ENCODE measurements at places on chromosomes 2 and 18.

DNA sequence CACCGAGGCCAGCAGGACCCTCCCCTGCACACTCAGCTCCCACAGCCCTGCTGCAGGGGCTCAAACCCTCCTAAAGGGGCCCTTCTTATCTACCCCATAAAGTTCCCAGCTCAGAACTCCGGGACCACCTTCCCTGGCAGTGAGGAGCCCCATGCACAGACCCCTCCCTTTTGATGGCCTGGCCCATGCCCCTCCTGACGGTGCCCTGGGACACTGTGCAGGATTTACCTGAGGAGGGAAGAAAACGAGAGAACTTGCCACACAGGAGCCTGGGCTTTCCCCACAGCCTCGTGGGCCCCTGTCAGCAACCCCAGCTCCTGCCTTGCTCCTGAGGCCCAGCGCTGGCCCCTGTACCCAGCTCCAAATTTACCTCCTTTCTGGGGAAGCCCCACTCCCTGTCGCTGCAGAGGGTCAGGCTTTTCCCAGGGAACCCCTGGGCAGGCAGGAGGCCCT, 206.3 kb upstream of the SALL3 start:
- DNase-seq: no peak

- DNase-seq: no peak
These were observed 129.5 kb downstream of the RHBDD1 start for GRCh38 chr2:226965376-226965775.

DNA sequence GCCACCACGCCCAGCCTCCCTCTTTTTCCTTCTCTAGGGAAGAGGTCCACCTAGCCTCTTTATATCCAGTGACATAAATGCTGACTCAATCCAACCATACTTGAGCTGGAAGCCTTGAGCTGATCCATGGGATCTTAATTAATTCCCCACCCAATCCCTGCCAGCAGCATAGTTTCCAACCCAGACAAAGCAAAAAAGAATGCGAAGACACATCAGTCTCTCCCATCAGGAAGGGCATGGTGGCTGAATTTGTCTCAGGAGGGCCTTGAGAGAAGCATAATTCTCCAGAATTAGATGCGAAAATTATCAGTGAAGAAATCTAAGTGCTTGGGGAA, 22.5 kb downstream of the CASP10 start:
- DNase-seq: no peak

- no peak for DNase-seq
These were observed 1256.2 kb upstream of the CRIM1 start for GRCh38 chr2:35099342-35099741.

- DNase-seq: no peak
These were observed 217.1 kb upstream of the CYRIA start for GRCh38 chr2:16882706-16883105.

GRCh38 chr2:104444392-104444791, 409.5 kb upstream of the POU3F3 start:
- no peak for DNase-seq

DNA sequence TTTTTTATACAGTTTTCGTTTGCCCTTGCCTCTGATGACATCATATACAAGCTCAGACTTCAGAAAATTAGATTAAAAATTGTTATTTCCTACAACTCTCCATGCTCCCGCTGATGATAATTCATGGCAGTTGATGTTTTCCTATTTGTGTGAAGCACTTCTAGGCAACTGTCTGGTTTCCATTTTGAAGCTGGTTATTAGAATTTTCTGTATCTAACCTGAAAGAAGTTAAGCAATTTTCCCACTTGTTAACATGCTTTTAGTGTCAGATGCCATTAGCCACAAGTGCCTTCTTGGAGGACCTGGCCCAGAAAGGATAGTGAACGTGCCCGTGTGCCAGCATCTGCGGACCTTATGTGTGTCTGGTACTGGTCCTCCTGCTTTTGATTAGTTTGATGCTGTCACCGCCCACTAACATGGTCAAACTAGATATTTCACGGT, 347.6 kb upstream of the RAB12 start:
- no peak for DNase-seq

DNA sequence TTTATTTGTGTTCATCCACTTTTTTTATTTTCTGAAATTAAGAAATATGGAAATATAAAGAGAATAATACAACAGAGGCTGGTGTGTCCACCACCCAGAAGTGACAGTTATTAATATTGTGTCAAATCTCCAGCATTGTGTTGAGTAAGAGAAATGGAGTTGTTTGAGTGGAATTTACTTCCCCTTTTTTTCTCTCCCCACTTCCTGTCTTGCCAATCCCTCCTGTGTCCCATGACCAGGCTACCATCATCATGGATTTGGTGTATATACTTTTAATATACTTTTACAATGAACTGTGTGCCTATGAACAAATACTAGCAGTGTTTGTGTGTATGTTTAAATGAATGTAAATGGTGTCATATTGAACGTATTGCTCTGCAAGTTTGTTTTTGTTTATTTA, 276.9 kb upstream of the SKOR2 start:
- DNase-seq: no peak

DNA sequence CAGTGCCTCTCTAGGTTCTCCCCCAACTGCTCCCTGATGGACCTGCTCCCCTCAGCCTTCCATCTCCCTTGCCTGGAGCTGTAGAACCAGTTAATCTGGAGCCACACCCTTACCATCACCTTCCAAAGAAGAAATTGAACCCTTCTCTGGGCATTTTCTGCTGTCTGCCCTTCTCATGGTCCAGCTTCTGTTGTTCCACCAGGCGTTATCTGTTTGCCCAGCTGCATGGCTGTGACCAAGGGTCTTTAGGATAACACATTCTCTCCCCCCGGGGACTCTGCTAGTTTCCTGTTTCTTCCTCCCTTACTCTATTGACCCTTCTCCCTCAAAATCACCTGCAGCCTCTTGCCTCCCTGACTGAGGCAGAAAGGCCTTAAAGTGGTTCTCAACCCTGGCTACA, 3.2 kb upstream of the ANKRD53 start:
- DNase-seq: no peak

DNA sequence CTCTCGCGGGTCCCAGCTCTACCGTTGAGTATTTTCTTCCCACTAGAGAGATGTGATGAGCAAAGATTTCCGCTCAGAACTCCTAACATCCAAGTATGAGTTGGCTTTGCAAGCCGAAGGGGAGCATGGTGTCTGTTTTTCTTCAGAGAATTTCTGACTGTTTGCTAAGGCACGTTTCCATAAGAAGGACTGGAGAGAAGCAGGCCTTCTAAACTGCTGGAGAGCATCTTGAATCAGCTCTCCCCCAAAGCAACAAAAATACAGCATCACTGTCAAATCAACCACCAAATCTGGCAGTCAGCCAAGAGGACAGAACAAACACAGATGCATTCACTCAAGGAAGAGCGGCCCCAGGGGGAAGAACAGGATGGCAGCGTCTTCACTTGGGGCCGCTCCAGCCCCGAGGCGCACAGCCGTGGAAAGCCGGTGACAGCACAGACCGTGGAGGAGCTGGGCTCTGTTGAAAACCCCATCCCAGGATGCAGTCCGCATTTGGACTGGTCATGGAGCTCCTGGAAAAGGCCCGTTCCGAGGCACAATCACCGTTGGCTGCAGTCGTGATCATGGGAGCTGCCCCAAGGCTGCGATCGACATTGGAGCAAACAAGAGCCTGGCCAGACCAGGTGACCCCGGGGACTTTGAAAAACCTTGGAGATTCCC, 101.4 kb downstream of the NFATC1 start:
- no peak for DNase-seq

All from stimulated activated CD8-positive, alpha-beta memory T cell treated with anti-CD3 and anti-CD28 coated beads, Interleukin-4, amount 100 ng/mL, for 1 hour (primary cell).